ENCODE measurements at places on chromosomes 3 and 15.

DNA sequence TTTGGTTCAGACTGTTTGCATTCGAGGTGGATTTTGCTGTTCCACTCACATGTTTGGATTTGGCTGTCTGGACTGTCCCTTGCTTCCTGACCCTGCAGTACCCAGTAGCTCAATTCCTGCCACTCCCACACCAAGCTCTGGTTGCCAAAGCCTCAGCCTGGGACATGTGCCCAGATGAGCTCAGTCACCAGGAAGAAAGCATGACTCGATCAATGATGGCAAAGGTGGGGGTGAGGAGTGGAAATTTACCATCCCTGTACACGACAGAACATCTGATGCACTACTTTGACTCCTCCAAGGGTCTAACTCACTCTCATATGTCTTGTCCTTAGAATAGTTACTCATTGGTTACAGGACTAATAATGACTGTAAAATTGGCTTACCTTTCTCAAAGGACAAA is 45.2 kb downstream of the ZNF385D start:
- no peak for DNase-seq

- no peak for DNase-seq
Measured at GRCh38 chr15:65286069-65286703, 497 bp downstream of the PARP16 start.

DNA sequence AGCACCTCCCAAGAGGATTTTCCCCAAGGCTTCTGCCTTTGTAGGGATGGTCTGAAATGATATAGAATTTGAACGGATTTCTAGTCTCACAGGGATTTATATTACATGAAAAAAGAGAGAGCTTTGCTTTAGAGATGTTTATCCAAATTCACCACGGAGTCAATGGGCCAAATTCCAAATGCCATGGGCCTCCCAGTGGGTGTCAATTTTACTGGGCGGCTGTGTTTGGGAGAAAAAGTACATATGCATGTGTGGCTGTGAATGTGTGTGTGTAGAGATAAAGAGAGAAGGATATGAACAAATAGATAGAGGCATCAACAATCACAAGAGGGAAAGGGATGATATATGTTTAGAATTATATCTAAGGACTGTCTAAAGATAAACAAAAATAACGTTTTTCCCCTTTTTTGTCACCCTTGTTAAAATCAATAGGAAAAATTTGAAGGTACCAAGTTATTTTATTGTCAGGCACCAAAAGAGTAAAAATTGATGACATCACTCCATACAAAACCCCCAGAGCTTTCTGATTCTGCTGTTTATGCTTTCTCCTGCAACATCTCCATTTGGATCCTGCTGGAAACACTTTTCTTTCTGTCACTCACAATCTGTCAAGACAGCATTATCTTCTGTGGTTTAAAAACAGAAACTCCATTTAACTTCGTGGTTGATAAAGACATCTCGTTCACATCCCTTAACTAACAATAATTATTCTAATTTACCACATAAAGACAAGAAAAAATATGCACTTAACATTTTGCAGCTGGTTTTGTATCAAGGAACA is 160.7 kb downstream of the FHIT start:
- no peak for DNase-seq

GRCh38 chr3:45972534-45973402 is 22.9 kb downstream of the FYCO1 start:
- DNase-seq: no peak

- DNase-seq: no peak
Measured at GRCh38 chr3:110419096-110419495, 652.5 kb upstream of the NECTIN3 start.

DNA sequence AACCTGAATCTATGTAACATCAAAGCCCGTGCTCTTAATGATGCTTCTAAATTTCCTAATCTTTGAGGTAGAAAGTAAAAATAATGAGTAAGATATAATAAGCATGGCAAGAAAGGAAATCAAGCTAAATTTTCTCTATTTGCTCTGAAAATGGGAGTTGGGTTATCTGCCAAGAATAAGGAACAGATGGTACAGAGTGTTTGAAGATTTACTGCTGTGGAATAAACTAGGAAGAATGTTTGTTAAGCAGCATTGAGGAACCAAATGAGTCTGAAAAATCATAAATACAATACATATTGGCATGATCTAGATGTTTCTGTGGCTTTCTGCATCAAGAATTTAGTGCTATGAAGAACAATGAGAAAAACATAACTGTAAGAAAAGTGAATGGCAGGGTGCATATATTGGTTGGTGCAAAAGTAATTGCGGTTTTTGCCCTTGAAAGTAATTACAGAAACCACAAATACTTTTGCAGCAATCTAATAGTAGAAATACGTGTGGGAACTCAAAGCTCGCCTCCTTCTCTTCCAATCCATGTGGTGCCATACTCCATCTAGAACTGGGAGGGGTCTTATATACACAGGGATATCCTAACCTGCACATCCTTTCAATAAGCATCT is 87.6 kb downstream of the SUCNR1 start:
- no peak for DNase-seq

GRCh38 chr3:49399461-49399860 is 12.3 kb downstream of the RHOA start:
- DNase-seq: no peak

DNA sequence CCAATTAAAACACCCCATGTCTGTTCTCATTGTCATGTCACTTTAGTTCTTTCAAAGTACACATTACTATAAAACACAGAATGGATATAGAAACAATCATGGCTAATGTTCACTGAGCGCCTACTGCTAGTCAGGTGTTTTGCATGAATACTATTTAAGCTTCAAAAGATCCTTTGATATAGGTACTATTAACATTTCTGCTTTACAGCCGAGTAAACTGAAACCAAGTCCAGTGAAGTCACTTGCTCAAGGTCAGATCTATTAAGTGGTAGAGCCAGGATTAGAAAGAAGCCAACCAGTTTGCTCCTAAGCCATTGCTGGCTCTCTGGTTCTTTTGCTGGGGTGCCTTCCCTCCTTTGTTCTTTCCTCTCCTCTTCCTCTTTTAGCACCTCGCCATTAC is 32.4 kb upstream of the NMNAT3 start:
- DNase-seq: no peak

DNA sequence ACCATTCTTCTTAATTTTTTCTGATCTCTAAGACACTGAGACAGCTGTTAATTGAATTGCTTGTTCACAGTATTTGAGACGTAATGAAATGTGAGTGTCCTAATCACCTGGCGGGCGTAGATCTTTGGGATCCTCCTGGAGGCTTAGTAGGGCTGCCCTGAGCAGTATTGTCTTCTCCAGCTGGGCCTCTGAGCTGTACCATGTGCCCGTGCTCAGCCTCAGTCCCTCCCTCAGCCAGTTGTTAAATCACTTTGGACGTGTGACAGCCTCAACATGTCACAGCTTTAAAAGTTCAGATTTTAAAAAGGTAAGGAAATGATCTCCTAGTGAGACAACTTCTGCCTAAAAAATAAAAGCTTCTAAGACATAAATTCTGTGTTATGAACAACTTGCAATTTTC is 35.5 kb downstream of the IGF1R start:
- DNase-seq: no peak

GRCh38 chr3:47443611-47443995 is 32.1 kb downstream of the SCAP start:
- no peak for DNase-seq

GRCh38 chr15:35481992-35482391 is 64.0 kb downstream of the DPH6 start:
- no peak for DNase-seq

DNA sequence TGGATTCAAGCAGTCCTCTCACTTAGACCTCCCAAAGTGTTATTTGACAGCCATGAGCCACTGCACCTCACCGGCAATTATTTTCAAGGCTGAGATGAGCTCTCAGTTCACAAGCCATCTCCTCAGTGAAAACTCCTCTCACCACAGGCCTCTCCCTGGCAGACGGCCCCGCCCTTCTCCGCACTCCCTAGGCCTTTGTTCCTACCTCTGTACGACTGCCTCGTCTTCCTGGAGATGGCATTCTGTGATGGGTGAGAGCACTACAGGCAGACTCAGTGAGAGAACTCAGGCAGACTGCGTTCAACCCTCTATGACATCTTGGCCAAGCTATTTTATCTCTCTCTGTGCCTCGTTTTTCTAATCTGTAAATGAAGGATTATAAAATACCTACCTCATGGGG is 67.0 kb upstream of the TPM1 start:
- no peak for DNase-seq

DNA sequence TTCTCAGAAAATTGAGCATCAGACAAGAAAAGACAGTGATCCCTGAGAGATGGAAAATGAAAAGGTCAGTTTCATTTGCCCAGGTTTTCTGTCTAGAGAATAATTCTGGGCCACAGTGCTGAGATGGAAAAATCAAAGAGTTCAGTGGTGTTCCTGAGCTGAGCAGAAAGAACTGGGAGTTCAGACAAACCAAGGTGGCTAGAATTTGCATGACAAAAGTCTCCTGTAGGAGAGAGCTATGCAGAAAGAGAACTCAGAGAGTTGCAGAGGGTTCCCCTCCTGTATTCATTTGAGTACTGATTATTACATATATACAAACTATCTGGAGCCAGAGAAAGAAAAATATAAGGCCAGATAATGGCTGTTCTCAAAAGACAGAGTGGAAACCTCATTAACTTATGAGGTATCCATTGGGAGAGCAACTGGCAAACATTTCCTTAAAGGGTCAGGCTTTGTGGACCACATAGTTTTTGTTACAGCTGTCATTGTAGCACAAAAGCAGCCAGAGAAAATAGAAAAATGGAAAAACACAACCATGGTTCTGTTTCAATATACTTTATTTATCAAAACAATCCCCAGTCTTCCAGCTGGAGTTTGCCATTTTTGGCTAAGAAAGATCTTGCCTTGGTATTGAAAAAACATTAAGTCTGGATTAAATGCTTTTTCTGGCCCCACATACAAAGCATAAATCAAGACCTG is 1004.1 kb downstream of the TBL1XR1 start:
- DNase-seq: no peak

DNA sequence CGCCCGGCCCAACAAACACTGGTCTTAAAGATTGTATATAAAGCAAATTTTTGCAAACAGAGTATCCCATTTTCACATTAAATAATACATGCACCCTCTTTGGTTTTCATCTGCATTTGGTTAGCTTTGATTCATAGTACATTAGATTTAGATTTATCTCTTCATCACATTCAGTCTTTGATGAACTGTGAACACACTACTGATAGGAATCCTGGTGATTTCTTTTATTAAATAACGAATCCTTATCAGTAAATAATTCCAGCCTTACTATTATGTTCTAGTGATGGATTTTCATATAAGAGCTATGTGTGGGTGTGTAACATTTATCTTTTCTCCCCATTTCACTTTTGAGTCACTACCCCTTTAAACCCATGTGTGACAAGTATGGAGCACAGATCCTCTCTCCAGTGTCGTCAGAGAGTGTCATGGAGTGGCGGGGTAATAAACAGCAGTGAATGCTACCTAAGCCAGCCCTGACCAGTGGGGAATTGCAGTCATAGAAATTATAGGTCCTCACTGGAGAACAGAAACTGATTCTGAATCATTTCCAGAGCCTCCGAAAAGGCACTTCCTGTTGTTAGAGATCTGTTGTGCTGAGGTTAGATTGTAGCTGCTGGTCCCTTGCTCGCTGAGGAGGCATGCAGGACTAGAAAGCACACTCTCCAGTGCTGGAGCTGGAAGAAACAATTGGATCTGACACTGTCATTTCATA is 22.0 kb downstream of the SLC7A14 start:
- DNase-seq: no peak

DNA sequence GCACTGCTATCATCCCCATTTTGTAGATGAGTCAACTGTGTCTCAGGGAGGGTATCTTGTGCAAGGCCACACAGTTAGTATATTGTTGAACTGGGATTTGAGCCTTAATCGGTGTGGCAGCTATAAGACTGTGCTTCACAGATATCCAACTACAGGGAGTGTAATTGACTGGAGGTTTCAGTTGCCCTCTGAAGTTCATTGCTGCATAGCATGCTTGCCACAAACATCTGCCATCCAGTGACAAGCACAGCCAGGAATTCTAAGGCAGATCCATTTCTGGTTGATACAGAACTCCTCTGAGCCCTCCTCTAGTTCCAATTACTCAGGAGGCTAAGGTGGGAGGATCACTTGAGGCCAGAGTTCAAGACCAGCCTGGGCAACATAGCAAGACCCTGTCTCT is 16.4 kb downstream of the FSD2 start:
- no peak for DNase-seq

DNA sequence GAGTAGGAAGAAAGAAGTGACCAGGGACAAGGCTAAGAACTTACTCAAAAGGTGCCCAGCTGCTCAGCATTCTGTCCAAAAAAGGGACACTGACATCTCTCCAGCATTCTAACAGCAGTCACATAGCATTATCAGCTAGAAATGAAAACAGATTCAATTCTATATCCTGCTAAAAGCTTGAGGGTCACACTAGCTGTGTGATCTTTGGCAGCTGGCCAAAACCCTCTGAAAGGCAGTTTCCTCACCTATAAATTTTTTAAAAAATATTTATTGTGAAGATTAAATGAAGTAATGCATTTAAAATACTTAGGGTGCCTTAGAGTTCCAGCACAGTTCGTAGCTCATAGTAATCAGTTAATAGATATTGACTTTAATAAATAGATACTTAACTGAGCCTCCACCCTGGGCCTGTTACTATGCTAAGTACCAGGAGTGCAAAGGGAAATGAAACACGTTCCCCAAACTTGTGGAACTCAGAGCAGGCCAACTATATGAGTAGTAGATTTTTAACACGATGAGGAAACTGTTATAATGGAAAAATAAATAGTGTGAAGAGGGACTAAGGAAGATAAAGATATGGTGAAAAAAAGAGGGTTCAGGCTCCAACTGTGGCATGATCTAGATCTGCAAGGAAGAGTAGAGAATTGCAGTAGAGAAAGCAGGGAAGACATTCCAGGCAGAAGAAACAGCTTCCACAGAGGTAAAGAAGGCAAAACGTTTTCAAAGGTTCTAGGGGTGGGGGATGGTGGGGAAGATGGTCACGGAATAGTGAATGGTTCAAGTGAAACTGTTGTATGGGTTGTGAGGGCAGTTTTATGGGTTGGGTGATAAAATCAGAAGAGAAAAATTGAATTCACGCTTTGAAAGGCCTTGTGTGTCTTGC is 11.4 kb downstream of the CD86 start:
- DNase-seq: no peak

GRCh38 chr3:139937674-139938279 is 2.8 kb downstream of the CLSTN2 start:
- no peak for DNase-seq

- no peak for DNase-seq
Measured at GRCh38 chr3:99972380-99973104, 141.8 kb downstream of the FILIP1L start.

GRCh38 chr3:156377266-156377665 is 177.7 kb downstream of the SSR3 start:
- DNase-seq: no peak

- no peak for DNase-seq
Measured at GRCh38 chr15:72155003-72155621, 36.9 kb downstream of the SENP8 start.
